Regular cardiac myocyte (primary cell): ENCODE measurements at places on chromosomes 1 and 21. TPM values are rescaled to one million over a fixed set of nuclear protein-coding genes. Genes with fewer than 3 reads are reported as not detected.

The S100A7 gene
- not detected in 2 replicates for total RNA-seq

The EDARADD gene
- total RNA-seq = under 0.01 and 0.19 TPM in 2 replicates

The NPHS2 gene
- not detected in 2 replicates for total RNA-seq

The RCSD1 gene
- 0.38 and 1.7 TPM in 2 replicates for total RNA-seq

The GPR89A gene
- 24.2 and 27.3 TPM in 2 replicates for total RNA-seq

The CR1 gene
- total RNA-seq = not detected in 2 replicates

The IRF2BP2 gene
- total RNA-seq = 98.2 and 154 TPM in 2 replicates

The C1orf210 gene
- not detected in 2 replicates for total RNA-seq
